Fibroblast of skin of abdomen (primary cell): ENCODE measurements at places on chromosomes 7 and 10.
A peak's percentile ranks its signal among the peaks of the same experiment; 100 is the strongest.

DNA sequence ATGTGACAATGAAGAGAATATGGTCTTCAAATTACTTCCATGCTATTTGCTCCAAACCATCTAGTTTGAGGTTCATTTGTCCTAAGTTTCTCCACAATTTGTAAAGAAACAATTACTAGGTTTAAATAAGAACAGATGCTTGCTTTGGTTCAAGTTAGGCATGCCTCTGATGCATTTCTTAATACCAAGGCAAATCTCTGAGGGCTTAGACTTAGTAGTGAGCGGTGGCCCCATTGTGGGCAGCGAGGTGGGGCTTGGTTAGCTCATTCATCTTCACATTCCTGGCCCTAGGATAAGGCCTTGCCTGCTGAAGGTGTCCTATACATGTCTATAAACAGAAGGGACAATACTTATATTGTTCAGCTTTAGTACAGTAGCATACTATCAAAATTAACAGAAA lies 52.4 kb upstream of the RHEB start:
- peak; percentile 59 for DNase-seq

DNA sequence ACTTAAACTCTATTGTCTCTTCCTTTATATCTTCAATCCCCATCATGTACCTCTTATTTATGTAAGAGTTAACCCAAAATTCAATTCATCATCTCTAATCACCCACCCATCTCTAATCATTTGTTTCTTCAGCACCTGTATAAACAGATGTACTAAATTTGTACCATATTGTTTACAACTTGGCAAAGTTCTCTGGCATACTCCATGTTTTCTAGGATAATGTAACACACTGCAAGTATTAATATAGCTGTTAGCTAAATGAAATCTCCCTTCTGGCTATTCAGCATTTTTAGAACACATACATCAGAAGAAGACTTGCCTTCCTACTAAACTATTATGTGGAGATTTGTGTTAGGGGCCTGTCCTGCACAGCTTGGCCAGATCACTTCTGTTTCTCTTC lies 33.1 kb downstream of the MALSU1 start:
- no peak for DNase-seq

- DNase-seq: no peak
These were observed 3.5 kb downstream of the TMEM130 start for GRCh38 chr7:98866351-98866750.

DNA sequence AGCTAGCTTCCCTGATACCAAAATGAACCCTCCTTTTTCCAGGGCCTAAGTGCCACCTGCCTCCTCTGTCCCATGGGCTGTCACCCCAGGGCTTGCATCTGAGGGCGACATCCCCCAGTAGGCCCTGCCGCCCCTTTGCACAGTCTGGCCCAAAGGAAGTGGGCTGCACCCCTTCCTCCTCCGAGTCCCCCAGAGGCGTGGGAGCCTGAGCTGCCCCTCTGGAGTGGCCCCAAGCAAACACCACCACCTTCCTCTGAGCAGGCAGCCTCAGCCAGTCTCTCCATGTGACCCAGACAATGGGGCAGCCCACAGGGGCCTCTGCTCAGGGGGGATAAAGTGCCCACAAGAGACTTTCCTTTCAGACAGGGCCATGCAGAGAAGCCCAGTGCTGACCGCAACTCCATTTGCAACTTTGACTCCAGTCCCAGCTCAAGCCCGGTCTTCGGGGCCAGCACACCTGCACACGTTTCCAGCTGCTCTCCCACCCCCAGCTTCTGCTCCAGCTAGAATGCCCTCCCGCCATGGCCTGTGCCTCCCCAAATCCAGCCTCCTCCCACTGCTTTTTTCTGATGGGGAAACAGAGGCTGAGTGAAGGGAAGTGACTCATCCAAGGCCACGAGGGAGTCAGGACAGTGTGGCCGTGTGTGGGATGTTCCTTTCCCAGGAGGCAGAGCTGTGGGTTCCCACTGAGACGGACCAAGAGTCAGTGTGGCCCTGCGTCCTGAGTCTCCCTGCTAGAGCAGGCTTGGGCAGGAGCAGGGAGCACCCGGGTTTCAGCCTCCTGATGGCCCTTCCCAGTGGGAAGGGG lies 111.9 kb downstream of the ZMIZ1 start:
- no peak for DNase-seq

DNA sequence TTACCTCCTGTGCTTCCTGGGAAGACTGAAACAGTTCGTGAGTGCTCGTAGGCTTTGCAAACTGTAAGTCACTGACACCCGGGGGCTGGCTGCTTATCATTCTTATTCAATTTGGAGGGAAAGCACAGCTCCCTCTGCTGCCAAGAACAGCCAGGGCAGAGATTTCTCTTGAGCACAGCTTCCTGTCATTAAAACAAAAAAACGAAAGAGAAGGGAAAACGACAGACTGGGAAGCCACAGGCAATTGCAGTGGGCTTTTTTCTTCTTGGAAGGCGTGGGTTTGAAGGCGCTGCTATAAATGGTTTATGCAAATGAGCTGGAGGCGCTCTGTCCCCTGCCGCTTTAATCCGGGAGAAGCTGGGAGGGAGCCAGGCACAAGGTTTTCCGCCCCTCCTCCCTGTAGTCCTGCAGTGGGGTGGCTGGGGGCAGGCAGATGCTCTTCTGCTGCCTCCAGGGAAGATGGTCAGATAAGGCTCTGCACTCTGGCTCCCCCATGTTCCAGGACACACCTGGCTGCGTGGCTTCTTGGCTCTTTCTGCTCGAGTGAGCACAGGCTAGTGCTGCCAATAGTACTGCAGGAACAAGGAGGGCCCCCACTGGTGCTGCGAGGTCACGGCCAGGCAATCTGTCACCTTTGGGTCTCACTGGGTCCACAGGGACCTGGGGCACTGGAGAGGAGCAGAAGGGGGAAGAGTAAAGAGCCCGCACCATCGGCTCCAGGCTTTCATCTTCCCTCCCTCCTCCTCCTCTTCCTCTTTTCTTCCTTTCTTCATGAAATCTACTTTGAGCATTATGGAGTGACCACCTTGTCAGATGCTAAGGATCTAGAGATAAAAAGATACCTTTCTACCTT lies 49.5 kb downstream of the NEURL1 start:
- peak; percentile 38 for DNase-seq

DNA sequence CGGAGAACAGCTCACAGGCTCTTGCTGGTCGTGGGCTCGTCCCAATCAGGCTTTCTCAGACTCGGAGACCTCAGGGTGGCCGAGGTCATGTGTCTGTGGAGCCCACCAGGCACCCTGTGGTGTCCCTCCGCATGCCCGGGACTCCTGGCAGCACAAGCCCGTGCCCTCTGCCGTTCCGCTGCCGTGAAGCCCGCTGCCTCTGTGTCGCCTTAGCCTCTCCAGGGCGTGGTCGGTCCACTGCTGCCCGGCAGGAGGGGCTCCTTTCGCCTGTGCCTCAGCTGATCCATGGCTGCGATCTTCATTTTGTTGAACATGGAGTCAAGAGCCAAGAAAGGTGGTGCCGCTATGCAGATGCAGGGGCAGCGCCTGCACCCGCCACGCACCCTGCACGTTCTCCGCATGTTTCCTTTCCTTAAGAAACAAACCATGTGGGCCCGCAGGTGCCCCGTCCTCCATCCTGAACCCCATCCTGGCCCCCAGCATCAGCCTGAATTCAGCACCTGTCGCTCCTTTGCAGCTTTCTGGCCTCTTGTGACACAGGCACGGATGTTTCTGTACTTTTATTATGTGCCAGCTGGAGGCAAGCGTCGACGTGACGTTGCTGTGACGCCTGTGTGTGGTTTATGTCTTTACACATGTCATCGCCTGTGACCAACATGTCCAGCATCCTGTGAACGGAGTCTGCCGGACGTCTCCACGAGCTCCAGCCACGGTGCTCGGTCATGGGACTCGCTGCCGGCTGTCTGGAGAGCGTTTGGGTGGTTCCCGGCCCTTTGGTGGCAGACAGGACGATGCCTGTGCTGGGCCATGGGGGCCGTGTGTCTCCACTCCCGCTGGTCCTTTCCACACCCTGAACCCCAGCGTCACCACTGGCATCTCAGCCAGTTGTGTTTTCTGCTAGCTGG lies 69.9 kb downstream of the NKX6-2 start:
- no peak for DNase-seq

DNA sequence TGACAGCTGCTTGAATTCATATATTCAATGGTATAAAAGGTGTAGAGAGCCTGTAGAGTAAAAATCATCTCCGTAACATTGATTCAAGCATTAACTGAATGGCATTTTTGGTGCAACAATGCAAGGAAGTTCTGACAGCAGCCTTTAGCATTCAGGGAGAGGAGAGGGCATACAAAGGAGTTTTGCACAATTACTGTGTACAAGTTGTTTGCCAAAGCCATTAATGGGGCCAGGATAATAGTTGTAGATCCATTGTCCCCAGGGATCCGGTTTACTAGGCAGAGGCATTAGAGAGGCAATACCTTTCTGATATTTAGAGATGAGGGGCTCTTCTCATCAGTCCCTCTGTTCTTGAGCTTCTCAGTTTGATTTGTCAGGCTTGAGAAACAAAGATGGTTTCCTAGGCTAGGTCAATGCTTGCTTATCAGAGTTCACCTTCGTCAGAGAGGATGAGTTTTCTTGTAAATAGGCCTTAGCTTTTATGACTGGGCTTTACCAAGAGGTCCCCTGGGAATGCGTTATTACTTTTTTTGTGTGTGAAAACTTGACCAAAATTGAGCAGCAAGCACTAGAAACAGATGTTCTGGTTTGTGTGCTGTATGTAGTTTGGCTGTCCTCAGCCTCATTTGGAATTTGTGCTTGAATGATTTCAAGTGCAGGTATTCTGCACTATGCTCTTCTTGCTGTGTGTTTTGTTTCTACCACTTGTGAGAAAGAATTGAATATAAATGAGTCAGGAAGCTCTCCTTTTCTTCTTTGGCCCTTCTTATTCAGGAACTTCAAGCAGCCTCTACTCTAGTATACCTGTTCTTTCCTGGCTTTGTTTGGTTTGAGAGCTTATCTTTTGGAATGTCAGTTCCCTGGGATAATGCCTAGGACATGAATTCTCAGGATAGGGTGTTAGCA lies 32.0 kb downstream of the SND1 start:
- DNase-seq: peak; percentile 38

DNA sequence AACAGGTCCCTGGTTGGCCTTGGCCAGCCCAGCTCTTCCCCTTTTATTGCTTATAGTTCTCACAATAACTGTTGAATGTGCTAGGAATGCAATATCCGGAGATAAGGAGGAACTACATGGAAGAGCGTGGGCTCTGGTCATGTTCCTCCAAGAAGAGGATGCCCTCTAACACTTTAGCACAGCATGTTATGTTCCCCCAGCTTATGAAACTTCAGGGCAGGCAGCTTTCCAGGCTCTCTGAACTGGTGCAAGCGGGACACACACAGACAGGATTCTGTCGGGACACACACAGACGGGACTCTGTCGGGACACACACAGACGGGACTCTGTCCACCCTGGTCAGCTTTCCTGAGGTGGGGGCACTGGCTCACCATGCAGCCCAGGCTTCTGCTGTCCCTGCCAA lies 141.6 kb downstream of the PKD1L1 start:
- no peak for DNase-seq

DNA sequence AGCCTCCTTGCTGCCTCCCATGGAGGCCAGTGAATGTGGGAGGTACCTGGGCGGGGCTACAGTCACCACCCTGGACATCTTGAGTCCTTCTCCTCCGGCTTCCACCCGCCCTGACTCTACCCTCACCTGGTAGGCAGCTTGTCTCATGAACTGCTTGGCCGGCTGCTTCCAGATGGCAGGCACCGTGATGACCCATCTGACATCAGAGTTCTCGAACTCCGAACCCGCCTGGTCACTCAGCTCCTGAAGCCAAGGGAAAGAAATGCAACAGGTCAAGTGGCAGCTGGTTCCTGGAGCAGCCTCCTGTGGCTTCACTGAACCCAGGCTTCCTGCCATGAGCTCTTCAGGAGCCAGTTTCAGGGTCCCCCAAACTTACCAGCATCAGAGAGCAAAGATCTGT lies 50.1 kb downstream of the HSPA12A start:
- no peak for DNase-seq

DNA sequence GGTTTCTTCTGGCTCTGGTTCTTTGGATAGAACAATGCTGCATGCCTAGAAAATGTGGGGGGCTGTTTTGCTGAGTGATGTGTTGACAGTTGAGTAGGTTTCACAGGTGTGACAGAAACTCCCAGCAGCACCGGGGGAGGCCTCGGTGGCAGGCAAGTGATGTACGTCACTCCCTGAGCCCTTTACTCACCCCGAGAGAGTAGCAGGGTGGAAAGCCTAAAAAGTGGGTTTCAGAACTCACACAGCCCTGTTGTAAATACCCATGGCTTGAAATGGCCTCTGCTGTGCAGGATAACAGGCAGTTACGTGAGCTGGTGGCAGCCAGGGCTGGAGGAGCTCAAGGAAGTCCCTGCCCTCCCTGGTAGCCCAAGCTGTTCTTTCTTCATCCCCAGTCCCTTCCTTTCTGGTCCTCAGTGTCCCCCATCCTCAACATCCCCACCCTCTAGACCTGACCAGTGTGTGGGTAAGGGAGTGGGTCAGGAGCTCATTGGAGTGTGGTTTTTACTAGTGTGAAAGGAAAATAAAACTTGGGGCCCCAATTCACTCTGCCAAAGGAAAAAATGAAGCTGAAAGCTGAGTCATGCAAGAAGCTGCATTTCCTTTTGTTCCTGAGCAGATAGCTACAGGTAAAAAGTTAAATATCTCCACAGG lies 258.1 kb downstream of the STK31 start:
- no peak for DNase-seq

DNA sequence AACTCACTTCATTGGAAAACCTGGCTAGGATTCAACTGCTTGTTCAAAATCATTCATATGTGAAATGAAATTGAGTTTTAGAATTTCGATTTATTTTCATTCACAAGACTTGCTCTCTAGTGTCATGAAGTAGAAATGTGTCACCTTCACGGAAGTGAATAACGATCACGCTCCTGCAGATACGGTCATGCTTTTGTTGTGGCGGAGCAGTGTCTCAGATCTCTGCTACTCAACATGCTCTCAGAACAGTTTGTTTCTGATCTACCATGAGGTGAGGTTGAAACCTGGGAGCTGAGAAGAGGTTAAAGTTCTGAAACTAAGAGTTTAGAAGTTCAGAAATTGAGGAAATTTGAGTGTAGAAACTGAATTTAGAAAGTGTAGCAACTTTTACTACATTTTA lies 13.8 kb upstream of the PITRM1 start:
- DNase-seq: no peak

DNA sequence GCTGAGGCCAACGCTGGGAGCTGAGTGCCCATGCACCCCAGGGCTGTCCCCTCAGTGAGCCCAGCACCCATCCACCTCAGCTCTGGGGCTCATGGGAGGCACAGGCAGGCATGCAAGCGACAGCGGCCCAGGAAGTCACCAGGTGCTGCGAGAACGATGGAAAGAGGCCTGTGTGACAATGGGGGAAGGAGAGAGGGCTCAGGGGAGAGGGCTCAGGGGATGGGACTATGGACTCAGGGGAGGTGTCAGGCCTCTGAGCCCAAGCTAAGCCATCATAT lies 292.5 kb downstream of the WDR37 start:
- DNase-seq: no peak

DNA sequence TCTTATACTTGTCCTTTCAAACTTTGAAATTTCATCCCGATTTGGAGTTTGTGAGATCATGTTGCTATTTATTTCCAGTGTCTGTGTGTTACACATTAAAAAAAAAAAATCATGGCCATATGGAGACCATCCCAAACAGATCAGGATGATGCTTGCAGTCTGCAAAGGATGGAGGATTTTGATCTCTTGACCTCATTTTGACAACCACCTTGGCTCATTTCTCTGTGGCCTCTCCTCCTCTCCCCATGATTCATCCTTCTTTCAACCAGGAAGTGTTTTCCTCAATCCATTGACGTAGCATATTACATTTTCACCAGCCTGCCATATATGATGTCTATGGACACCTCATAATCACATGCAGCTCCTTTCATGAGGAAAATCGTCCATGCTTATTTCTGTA lies 68.9 kb upstream of the INSYN2A start:
- no peak for DNase-seq

GRCh38 chr10:75525067-75525466 lies 93.6 kb downstream of the LRMDA start:
- no peak for DNase-seq
